ENCODE measurements at places on chromosomes 2 and 18.
A peak's percentile ranks its signal among the peaks of the same experiment; 100 is the strongest.

GRCh38 chr2:226304308-226304707 lies 495.3 kb downstream of the IRS1 start:
- no peak for DNase-seq

DNA sequence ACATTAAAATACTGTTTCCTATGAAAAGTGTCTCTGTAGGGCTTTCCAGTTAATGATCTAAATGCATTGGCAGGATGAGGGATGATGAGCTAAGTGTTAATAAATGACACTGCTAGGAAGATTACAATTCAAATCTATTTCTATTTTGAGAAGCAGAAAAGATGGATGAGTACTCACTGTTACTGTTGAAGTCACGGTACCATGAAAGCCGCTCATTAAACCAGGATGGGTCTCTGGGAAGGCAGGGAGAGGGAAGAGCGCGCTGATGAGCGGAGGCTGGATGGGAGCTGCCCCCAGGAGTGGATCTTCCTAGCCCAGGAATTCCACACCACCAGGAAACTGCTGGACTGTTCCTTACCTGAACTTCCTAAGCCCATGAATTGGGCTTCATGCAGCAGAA lies 27.1 kb upstream of the TXNDC2 start:
- no peak for DNase-seq

- DNase-seq = no peak
These were observed 769.2 kb upstream of the FAM98A start for GRCh38 chr2:34368304-34368703.

- DNase-seq = peak; percentile 21
These were observed 1389.4 kb downstream of the SUCLG1 start for GRCh38 chr2:83069724-83070123.

DNA sequence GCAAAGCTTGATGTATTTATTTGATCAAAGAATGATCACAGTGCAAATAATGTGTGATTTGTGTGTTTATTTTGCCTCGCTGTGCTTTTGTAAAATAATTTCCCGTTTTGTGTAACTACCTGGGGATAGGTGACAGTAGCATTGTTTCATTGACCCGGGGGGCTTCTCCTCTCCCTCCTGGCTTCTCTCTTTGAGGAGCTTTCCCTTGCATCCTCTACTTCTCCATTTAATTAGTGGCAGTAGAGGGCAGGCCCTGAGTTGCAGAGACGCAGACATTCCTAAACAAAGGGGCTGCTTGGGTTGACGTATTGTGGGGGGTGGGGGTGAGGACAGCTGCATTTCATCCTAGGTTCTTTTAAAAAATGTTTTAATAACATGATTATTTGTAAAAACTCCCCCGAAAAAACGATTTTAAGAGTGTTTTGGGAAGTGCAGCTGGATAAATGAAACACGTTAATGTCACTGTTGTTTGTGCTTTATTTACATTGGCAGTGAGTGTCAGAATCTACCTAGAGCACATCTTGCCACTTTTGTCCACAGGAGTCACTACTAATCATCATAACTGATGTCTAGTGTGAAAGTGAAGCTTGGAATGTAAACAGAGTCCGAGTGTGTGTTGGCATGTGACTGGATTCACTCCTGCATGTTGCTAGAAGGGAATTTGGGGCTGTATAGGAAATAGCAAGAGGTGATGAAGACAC lies 2.2 kb downstream of the NEDD4L start:
- DNase-seq = no peak

DNA sequence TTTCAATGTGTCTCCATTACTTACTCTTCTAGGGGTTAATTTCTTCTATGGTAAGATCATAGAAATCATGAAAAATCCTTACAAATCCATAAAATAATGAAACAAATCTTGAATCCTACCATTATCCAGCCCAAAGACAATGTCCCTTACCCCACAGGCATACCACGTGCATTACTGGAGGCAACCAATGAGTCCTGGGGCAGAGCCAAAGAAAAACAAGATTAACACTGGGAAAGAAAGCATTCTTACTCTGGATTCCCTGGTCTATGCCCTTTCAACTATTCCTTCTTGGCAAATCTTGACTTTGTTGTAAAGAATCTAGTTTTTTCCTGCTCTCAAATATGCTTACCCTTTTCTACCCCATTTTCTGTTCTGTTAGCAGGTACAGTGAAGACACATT lies 3.1 kb upstream of the GALNT1 start:
- DNase-seq = no peak

- DNase-seq = no peak
These were observed 959.5 kb upstream of the PIK3C3 start for GRCh38 chr18:40995529-40995928.

GRCh38 chr2:44955593-44956392 lies 14.3 kb downstream of the SIX3 start:
- peak; percentile 61 for DNase-seq

DNA sequence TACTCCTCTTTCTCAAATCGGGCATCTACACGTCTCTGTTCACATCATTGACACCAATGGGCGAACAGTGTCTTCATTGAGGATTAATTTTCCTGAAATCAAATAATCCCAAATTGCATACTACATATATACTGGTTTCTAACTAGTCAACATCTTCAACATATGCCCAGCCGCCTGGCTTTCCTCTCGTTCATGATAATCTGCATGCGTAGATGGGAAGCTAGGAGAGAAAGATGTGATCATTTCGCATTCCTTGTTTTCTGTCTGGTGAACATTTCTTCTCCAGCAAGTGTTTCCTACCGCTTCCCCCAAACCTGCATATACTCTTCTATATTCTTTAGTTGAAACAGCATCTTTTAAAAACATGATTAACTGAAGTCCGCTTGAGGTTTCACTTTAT lies 7.4 kb downstream of the TWIST2 start:
- DNase-seq = no peak

All from HCEC 1CT (cell line).